ENCODE measurements at places on chromosomes 4 and X. TPM values are rescaled to one million over a fixed set of nuclear protein-coding genes. Genes with fewer than 3 reads are reported as not detected.

RAI2 gene
- total RNA-seq: 2.2 TPM

RIPPLY1 gene
- total RNA-seq: not detected

FGD1 gene
- total RNA-seq: 9.3 TPM

BEX2 gene
- 0.73 TPM for total RNA-seq

EREG gene
- 0.33 TPM for total RNA-seq

PNMA6A gene
- total RNA-seq: 8.1 TPM

VCX gene
- total RNA-seq: not detected

MAGEB4 gene
- not detected for total RNA-seq

PAK3 gene
- total RNA-seq: 1.2 TPM

PORCN gene
- total RNA-seq: 10.8 TPM

TAF7L gene
- 0.58 TPM for total RNA-seq

MAGEA9 gene
- not detected for total RNA-seq

PCDH18 gene
- total RNA-seq: 382 TPM

ADD1 gene
- 191 TPM for total RNA-seq

HPF1 gene
- total RNA-seq: 50.3 TPM

PACRGL gene
- total RNA-seq: 25.6 TPM

CFAP99 gene
- not detected for total RNA-seq

HS3ST1 gene
- total RNA-seq: under 0.01 TPM

GAGE12J gene
- total RNA-seq: not detected

CXCR3 gene
- not detected for total RNA-seq

ADH7 gene
- total RNA-seq: 2.0 TPM

PTPN13 gene
- 68.5 TPM for total RNA-seq

CHRNA9 gene
- not detected for total RNA-seq

TMEM31 gene
- total RNA-seq: not detected

CENPVL3 gene
- total RNA-seq: not detected

NFXL1 gene
- 13.1 TPM for total RNA-seq

ODAPH gene
- not detected for total RNA-seq

IRS4 gene
- not detected for total RNA-seq

MAGEC2 gene
- not detected for total RNA-seq

CT45A1 gene
- not detected for total RNA-seq

SAGE1 gene
- not detected for total RNA-seq

DOCK11 gene
- 39.4 TPM for total RNA-seq

ATP1B4 gene
- not detected for total RNA-seq

DSPP gene
- not detected for total RNA-seq

CT47B1 gene
- not detected for total RNA-seq

CTAG1A gene
- not detected for total RNA-seq

GPR82 gene
- not detected for total RNA-seq

MAGEA9B gene
- total RNA-seq: not detected

ITGB1BP2 gene
- total RNA-seq: 1.0 TPM

KLHL4 gene
- 0.58 TPM for total RNA-seq

F8A2 gene
- 1.7 TPM for total RNA-seq
